ENCODE measurements at places on chromosomes 2 and 18.

DNA sequence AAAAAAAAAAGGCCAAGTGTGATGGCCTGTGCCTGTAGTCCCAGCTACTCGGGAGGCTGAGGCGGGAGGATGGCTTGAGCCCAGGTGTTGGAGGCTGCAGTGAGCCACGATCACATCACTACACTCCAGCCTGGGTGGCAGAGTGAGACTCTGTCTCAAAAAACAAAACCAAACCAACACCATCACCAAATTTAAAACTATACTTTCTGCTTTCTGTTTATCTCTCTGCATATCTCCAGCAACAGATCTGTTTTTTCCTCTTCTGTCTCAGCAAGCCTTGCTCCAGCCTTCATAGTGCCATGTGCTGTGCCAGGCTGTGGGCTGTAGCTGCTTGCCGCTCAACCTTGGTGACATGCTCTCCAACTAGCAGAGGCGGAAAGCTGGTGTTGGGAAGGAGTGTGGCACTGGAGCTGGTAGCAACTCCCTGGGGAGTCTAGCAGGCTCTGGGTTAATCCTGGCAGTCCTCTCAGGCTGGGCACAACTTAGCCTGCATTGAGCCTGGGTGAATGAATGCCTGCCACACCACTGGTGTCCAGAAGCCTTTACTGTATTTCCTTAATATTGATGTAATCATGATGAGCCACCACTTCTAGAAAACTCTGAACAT is 204.1 kb downstream of the LDLRAD4 start:
- DNase-seq, result no peak

- no peak for DNase-seq
Measured at GRCh38 chr2:157784169-157784822, 91.8 kb downstream of the ACVR1 start.

DNA sequence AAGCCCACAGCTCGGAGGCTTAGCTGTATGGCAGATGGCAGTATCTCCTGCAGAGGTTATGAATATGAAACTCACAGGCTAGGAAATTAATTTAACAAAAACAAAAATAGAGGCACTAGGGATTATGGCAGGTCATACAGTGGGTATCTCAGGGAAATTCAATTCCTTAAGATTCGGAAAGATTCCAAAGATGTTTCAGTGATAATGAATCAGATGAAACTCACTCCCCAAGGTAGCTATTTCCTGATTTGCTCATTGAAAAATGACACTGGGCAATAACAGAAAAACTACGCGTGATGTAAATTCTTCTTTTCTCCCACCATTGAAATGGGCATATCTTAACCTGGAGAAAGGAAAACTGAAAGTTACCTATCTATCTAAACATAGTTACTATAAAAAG is 414.1 kb downstream of the STK39 start:
- DNase-seq, result no peak

- DNase-seq, result no peak
Measured at GRCh38 chr2:101500860-101501259, 25.9 kb upstream of the RFX8 start.

- DNase-seq, result no peak
Measured at GRCh38 chr2:212007972-212008371, 530.6 kb downstream of the ERBB4 start.

- DNase-seq, result no peak
Measured at GRCh38 chr2:238669046-238669445, 178.8 kb upstream of the TWIST2 start.

DNA sequence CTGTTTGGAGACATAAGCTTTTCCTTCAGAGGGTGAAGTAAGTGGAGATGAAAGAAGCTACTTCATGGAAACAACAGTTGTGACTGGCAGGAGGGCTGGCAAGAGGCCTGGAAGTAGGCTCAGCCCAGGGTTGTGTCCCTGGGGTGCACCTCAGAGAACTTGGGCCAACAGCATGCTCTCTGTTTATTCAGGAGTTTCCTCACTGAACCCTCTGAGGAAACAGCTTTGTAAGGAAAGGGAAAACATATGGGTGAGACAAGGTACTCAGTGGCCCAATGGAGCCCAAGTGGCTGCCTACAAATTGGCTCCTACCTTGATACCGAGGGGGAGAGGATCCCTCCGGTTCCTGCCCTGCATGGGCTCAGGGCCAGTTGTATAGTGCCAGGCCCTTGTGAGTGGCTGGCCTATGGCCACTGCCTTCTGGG is 115.5 kb upstream of the ITGA6 start:
- DNase-seq, result no peak

GRCh38 chr2:157777427-157777826 is 98.7 kb downstream of the ACVR1 start:
- DNase-seq, result no peak

DNA sequence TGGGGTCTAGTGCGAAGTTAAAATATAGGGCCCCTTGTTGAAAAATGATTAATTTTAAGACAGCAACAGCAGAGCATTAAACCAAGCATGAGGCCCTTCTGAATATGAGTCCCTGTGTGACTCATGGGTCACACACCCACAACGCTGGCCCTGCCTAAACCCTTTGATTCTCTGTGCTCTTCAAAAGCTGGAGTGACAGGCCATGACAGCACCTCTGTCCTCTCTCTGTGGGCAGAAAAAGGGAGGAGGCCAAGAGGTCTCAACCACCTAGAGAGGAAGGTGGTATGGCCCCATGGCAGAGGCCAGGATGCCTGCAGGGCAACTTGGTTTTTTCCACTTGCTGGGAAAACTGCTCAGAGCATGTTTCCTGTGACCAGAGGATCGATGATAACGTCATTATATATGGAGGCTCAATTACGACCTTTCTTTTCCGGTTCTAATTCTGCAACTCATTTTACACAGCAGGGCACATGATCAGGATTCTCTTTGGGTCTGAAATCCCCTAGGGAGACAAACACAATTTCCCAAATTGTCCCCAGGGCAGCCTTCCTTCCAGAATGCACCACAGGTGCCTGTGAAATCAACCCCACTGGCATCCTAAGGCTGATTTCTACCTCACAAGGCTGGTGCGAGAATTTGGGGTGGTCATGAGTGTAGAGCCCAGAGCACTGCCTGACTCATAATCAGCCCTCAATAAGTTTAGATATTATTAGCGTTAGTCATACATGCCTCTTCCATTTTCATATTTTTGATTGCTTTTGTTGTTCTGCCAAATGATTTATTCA is 102.0 kb upstream of the PPP1CB start:
- DNase-seq, result no peak

- no peak for DNase-seq
Measured at GRCh38 chr2:133424876-133425275, 143.4 kb downstream of the NCKAP5 start.

DNA sequence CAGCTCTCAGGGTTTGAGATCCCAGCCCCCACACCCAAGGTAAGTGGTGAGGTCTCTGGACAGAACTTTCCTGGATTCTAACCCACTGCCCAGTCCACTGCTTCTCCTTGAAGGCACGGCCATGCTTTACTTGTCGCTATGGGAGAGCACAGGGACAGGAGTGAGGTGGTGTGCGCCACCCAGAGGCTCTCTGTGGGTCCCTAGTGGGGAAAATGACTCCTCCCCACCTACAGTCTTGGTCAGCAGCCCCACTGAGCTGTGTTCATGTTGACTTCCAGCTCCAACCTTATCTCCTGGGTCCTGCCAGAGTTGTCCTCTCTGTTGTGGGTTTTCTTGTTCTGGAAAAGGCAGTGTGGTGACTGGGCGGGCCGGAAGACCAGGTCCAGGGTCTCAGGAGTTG is 11.1 kb downstream of the TET3 start:
- DNase-seq, result no peak

- DNase-seq, result no peak
Measured at GRCh38 chr2:74369976-74370375, 10.1 kb downstream of the DCTN1 start.

- DNase-seq, result no peak
Measured at GRCh38 chr2:57890464-57890863, 156.1 kb upstream of the VRK2 start.

DNA sequence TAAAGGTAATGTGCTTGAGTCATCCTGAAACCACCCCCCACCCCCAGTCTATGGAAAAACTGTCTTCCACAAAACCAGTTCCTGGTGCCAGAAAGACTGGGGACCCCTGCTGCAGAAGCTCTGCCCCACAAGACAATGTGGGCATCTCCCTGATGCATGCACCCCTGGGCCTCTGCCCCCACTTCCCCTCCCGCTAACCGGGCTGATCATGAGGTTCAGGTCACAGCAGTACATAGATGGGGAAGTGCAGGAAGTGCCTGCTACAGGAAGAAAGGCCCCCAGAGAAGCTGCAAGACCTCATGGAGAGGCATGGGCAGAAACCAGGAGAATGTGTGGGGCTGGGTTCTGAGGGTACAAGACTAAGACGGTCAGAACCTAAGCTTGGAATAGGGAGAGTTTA is 243.4 kb upstream of the ID2 start:
- no peak for DNase-seq

DNA sequence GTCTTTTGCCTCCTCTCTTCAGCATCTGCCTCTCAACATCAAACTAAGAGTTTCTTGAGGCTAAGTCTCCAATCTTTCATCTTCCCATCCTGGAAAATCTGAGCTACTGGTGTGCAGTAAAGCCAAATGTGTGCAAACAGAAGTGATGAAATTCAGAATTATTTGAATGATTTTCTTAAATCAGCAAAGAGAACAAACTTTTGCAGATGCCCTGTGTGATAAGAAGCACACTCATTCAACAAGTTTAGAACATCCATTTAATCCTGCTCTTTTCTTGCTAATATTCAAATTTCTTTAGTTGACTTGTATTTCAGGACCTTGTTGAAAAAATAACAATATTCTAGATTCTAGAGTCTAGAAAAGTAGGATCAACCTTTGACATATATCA is 1374.9 kb upstream of the CELF4 start:
- DNase-seq, result no peak

DNA sequence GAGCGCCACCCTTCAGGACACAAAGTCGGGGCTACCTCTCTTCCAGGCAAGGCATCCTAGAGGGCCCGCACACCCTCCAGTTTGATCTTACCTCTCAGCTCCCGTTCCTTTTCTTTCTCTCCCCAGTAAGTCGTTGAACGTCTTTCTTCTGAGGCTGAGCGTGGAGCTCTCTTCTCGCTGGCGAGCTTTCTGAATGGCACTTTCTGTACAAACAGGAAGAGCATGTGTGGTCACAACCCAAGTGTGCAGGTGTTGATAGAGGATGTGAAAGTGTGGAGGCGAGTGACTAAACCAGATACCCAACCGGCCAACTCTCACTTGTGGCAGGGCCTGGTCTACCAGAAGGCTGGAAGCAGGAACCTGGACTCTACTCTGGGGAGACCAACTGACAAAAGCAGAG is at the start of gene AFF3:
Gene AFF3, minus strand, starts transcription at position 198 of the 400 bp plus-strand sequence. CDS start 38,136 bp downstream, outside the sequence.
- no peak for DNase-seq

DNA sequence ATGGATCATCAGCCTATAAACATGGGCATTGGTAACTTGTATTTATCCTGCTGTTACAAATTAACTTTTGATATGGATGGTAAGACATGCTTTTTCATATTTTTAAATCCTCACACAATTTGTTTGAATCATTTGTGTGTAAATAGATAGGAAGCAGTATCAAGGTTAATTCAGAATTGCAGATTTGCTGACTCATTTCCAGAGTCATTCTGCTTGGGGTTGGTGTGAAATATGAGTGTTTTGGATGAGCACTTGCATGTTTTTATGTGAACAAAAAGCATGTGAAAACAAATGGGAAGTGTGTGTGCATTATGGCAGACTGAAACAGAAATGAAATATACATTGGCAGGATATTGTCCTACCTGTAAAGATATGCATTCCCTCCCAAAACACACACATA is 11.8 kb downstream of the CCDC85A start:
- DNase-seq, result no peak

DNA sequence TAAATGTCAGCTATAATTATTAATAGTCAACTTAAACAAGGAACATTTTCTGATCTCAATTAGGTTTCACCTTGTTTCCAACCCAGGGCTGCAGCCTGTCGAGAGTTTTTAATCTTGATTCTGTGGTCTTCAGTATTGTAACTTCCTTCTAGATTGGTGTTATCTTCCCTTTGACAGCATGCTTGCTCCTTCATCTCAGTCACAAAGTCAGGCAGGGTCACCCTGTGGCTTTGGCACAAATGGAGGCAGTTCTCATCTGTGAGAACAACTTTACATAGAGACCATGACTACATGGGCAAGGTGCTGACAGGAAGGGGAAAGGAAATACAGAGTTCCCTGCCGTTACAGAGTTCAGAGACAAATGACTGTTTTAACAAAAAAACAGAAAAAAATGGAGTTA is 50.5 kb downstream of the HNRNPLL start:
- DNase-seq, result no peak

GRCh38 chr2:9753665-9754531 is 89.4 kb upstream of the TAF1B start:
- no peak for DNase-seq

GRCh38 chr2:179072527-179072926 is 22.6 kb upstream of the CCDC141 start:
- DNase-seq, result no peak

- no peak for DNase-seq
Measured at GRCh38 chr2:230668939-230669303, 43.7 kb upstream of the CAB39 start.

- DNase-seq, result no peak
Measured at GRCh38 chr2:205913668-205914067, 172.3 kb downstream of the INO80D start.

DNA sequence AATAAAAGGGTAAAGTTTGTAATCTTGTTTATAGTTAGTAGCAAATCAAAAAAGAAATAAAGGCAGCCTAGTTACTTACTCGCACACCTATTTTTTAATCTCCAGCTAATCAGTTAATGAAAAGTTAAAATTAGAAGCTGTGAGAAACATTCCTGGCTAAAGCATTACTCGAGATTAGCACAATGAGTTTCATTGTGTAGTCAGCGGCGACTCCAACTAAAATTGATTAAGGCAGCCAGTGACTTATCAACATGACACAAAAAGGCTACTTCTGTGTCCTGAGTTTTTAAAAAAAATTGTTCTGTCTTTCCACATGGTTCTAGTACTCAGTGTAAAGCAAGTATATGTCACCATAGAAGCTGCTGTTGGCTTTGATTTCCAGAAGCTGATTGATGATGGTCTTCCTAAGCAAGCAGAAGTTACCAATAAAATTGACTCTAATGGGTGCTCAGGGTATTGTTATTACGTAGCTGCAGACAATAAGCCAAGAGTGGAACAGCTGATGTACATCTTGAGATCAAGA is 159.2 kb downstream of the CPS1 start:
- DNase-seq, result no peak

DNA sequence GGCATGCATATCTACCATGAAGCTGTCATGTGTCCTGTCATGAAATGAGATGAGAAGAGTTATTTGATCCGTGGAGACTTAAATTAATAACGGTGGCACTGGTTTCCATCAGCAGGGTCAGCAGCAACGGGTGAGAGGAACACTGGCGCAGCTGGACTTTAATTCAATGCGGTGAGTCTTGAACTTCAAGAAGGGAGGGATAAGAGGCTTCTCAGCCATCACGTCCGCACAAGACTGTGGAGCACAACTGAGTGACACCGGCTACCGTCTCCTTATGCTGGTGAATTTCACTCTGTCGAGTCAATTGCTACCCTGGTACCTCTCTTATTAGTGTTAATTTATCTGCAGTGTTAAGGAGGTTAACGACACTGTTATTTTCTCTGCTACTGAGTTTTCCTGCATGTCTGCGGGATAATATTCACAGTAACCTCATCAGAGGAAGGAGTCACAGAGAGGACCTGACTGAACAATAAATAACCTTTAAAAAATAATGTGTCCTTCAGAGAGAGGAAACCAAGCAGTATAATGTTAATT is 236.8 kb downstream of the EPHA4 start:
- no peak for DNase-seq

- no peak for DNase-seq
Measured at GRCh38 chr2:32271063-32271462, 6.4 kb upstream of the NLRC4 start.

GRCh38 chr2:118738524-118739308 is 108.7 kb downstream of the EN1 start:
- no peak for DNase-seq

GRCh38 chr2:138104071-138104470 is 139.8 kb downstream of the HNMT start:
- no peak for DNase-seq

- no peak for DNase-seq
Measured at GRCh38 chr2:172630181-172630580, 74.3 kb downstream of the PDK1 start.

All from DMS153 (cell line).